ENCODE measurements at places on chromosomes 6 and 20. TPM values are rescaled to one million over a fixed set of nuclear protein-coding genes. Genes with fewer than 3 reads are reported as not detected.

GRCh38 chr6:20877008-20877937, 343.0 kb downstream of the CDKAL1 start:
- peak; percentile 91 for DNase-seq

DNA sequence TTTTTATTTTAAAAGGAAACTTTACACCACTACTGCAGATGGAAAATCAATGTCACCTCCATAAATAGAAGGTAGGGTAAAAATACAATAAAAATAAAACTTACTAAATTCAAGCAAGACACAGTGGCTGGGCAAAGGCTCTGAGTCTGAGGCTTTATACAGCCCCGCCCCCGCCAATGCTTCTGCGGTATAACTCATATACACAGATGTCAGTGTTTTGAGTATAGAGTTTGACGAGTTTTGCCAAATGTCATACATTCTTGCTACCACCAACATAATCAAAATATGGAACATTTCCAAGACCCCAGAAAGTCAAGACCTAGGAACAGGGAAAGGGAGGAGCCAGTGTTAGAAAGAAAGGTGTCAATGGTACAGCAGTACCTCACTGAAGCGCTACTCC, 12.8 kb downstream of the NFATC2 start:
- no peak for DNase-seq

- no peak for DNase-seq
Measured at GRCh38 chr20:15359056-15359455, 1021.6 kb upstream of the FLRT3 start.

DNA sequence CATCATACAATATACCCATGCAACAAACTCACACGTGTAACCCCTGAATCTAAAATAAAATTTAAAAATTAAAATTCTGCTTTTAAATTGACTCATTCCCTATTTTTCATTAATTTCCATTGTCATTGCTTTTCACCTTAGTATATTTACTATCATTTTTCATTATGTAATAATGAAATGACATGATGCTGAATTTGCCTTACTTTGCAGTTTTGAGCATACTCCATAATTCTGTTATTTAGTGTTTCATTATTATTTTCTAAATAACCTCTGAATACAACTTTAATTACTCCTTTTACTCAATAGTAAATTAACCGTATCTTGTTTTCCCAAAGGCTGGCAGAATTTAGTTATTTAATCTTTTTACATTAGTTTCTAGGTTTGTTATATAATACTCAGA, 719.6 kb downstream of the DOK5 start:
- DNase-seq = no peak

GRCh38 chr6:48994811-48995210, 468.2 kb downstream of the MMUT start:
- peak; percentile 18 for DNase-seq

GRCh38 chr6:131042664-131043063, 20.4 kb downstream of the EPB41L2 start:
- DNase-seq = no peak

- no peak for DNase-seq
Measured at GRCh38 chr6:111487661-111488060, 4.6 kb upstream of the REV3L start.

GRCh38 chr6:105900125-105900937, 185.8 kb upstream of the PRDM1 start:
- DNase-seq = no peak

- no peak for DNase-seq
Measured at GRCh38 chr6:23180504-23181293, 611.3 kb downstream of the HDGFL1 start.

DNA sequence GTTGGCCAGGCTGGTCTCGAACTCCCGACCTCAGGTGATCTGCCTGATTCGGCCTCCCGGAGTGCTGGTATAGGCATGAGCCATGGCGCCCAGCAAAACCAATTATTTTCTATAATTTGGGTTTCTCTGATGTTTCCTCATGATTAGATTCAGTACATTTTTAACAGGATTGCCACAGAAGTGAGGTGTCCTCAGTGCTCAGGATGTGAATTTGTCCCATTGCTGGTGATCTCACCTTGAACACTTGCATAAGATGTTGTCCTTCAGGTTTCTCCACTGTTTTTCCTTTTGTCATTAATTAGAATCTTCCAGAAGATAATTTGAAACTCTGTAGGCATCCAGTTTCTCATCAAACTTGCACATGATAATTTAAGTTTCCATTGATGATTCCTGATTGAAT, 45.4 kb upstream of the RPL7L1 start:
- no peak for DNase-seq

- DNase-seq = no peak
Measured at GRCh38 chr6:6074190-6074589, 67.5 kb upstream of the NRN1 start.

The DLK2 gene
- 0.34 TPM for total RNA-seq

The OTOR gene
- total RNA-seq = not detected

GRCh38 chr20:62364911-62365736, 2.0 kb downstream of the LAMA5 start:
- peak; percentile 80 for DNase-seq

GRCh38 chr20:10079964-10080363, 45.2 kb downstream of the ANKEF1 start:
- no peak for DNase-seq

GRCh38 chr20:25042531-25043498, 15.1 kb downstream of the ACSS1 start:
- no peak for DNase-seq

The COL11A2 gene
- total RNA-seq = 0.31 TPM

GRCh38 chr6:90127595-90127994, 169.0 kb downstream of the BACH2 start:
- DNase-seq = no peak

DNA sequence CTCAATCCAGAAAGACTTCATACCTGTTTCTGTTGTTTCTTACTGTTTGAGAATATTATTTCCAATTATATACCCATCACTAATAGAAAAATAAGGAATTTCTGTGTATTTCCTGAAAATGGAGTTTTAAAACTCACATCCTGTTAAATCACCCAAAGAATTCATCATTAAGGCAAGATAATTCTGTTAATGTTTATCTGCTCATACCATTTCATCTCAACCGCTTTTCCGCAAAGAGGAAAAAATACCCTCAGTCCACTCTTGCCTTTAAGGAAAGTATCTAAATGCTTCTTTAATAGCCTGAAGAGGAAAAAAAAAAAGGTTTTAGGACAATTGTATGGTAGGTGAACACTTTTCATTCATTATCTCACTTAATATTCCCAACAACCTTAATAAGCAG, 7.3 kb downstream of the TPMT start:
- no peak for DNase-seq

The LY6G6F gene
- not detected for total RNA-seq

DNA sequence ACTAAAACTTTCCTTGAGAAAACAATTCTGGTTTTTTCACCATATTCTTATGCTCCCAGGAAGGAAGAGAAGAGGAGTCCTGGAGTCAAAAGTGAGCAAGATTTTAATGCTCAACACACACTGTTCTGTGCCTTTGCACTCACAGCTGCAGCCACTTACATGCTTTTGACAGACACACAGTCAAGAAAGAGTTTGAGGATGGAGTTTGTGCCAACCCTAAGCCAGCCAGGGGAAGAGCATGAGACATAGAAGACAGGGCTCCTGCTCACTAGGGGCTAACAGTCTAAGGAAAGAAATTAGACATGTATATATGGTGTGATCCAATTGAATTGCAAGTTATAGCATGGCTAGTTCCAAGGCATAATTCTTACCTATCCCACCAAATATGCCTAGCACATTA, 37.1 kb upstream of the IL17A start:
- DNase-seq = no peak

DNA sequence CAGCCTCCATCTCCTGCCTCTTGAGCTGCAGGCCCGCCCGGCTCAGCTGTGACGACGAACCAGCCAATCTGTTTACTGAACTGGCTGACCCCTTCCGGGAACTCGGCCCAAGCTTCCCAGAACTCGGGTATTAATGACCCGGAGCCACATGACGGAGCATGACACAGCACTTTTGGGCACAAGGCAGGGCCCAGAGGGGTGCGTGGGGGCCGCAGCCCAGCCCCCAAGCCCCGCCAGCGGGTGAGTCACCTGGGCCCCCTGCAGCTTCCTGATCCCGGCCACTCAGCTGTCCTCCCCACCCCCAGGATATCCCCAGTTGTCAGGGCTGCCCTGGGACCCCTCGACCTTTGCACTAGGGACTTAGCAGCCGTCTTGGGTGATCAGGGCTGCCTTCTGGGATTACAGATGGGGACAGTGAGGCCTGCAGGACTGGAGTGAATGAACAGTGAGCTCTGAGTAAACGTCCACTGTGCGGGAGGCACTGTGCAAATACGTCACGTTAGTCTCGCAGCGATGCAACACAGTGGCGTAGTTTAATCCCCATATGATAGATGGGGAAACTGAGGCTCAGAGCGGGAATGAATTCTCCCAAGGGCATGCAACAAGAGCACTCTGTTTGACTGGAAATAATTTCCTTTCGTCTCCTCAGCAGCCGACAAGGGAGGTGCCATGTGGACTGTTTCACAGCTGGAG, 102.1 kb downstream of the CEBPB start:
- peak; percentile 89 for DNase-seq

DNA sequence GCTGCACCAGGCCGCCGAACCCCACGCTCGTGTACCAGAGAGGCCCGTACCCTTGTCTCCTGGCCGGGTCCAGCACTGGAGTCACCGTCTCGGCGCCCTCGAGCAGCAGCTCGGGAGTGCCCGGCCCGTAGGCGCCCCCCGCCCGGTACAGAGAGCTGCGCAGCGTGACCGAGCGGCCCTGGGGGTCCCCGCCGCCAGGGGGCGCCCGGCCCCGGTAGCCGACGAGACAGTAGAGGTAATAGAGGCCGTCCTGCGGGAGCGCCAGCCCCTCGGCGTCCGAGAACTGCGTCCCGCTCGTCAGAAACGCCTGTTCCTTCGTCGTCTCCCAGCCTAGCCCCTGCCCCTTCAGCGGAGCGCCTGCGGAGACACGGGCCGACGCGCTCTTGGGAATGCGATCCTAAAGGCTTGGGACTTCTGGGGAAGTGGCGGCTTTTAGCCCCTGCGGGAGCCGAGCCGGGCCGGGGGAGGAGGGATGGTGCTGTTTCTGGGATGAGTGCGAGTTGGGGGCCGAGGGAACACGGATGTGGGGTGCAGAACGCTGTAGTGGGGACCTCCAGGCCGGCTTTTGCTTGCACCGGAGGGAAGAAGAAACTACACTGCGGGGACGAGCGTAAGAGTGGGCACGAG, 1.3 kb downstream of the LTB start:
- peak; percentile 66 for DNase-seq

DNA sequence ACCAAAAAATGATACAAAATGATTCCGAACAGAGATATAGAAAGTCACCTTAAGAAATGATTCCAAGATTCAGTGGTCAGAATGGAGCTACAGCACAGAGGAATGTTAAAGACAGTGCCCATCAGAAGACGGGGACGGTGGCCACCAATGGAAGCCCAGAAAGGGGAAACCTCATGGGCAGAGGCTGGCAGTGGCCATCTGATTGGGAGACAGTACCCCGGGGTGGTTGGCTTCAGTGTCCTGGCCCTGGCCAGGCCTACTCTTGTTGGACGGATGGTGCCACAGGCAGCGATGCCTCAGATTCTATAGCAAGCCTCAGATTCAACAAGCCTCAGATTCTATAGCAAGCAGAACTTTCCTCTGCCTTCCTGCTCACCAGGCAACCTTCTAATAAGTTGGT, 16.6 kb upstream of the PI16 start:
- no peak for DNase-seq

The ENPP4 gene
- 2.0 TPM for total RNA-seq

DNA sequence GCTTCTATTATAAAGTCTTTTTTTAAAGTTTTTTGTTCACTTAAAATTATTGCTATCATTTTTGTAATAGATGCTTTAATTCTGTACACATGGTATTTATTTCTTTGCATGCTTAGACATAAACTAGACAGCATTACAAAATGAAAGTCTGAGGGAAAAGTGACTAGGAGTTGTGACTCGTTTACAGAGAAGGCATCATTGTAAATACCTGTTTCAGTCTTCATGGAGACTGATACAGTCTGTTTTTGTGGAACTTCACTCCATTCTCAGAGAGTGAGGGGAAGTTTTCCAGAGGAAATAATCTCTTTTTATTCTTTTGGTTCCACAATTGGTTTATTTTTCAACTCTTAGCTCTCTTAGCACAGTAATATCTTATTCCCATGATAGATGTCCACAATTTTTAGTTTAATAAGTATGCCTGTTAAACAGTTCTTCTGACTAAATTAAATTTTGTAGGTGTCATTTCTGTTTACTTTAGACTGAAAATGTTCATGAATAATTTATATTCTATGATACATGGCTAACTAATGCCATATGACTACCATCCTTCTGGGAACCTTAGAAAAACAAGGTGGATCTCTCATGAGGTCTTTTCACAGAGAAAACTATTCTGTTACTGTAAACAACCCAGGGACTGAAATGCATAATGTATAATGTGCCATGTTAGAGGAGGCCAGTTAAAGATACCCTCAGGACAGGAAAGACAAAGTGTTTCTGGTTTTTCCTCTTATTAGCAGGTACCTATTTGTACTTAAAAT, 69.2 kb downstream of the MYO6 start:
- DNase-seq = no peak

GRCh38 chr20:22520381-22520780, 64.0 kb downstream of the FOXA2 start:
- DNase-seq = no peak

The SAMD3 gene
- total RNA-seq = not detected

DNA sequence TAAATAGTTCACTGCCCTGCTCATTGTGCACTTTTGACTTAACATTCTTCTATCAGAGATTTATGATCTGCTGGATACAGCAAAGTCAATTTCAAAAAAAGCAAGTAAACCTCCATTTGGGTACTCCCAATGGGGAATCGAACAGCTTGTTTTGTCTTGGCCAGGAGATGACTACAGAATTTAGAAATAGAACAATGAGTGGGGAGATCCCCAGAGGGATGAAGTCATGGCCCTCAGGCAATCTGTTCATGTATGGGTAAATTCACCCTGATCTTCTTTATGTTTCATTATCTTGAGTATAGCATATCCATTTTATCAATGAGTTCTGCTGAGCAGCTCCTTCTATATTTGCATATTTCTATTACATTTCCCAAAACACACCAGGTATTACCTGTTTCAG, 1681.9 kb downstream of the HACE1 start:
- no peak for DNase-seq

DNA sequence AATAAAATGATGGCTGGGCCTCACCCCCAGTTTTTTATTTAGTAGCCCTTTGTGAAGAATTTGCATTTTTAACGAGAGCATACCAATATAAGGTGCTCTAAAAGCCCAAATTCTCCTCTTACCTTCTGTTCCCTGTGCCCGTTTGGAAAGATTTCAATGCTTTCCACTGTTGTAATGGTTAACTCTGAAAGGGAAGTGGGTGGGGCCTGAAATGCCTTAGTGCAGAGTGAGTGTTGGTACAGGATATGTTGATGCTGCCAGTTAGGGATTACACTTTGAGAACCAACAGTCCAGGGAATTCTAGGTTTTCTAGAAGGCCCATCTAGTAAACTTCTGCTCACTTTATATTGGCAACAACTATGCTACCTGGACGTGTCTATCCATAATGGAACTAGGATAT, 562.7 kb upstream of the NRSN1 start:
- no peak for DNase-seq

The ARHGAP40 gene
- 0.05 TPM for total RNA-seq

DNA sequence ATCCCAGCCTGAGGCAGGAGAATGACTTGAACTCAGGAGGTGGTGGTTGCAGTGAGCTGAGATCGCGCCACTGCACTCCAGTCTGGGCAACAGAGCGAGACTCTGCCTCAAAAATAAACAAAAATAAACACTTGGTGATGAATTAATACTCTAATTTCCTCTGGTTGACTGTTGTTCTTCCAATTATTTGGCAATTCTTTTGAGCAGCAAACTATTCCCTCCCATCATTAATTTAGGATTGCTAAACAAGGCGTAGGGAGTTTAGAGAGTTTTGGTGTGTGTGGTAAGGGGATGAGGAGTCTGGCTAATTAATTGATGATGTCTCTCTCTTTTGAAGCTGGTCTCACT, 2.7 kb upstream of the ID1 start:
- DNase-seq = no peak

The CRISP3 gene
- not detected for total RNA-seq
